ENCODE measurements at places on chromosomes 13 and 19. TPM values are rescaled to one million over a fixed set of nuclear protein-coding genes. Genes with fewer than 3 reads are reported as not detected.

UBE2L5 gene
- total RNA-seq: not detected

DNA sequence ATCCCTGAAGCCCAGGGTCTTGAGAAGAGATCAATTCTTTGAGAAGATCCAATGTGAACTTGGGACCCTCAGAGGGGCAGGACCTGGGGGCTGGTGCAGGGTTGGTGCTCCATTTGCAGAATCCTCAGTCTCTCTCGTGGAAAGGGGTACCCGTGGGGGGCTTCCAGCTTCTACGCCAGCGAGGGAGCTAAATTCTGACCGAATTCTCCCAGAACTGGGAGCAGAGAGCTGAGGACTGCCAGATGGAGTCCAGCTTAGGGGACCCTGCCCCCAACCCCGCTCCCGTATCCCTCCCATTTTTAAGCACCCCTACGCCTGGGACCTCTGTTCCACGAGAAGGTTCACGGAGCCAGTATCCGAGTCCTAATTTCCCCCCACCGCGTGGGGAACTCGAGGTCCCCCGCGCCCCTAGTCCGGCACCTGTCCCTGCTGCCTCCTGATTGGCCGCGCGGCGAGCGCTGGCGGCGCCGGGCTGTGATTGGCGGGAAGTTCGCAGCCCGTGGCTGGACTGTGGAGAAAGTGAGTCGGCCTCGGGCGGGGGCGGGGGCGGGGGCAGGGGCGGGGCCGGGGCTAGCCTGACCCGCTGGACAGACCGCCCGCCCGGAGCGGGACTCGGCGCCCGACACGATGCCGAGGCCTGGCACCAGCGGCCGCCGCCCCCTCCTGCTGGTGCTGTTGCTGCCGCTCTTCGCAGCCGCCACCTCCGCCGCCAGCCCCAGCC, 4.4 kb upstream of the LTBP4 start:
- peak; percentile 54 for DNase-seq

FSD1 gene
- 2.2 TPM for total RNA-seq

DNA sequence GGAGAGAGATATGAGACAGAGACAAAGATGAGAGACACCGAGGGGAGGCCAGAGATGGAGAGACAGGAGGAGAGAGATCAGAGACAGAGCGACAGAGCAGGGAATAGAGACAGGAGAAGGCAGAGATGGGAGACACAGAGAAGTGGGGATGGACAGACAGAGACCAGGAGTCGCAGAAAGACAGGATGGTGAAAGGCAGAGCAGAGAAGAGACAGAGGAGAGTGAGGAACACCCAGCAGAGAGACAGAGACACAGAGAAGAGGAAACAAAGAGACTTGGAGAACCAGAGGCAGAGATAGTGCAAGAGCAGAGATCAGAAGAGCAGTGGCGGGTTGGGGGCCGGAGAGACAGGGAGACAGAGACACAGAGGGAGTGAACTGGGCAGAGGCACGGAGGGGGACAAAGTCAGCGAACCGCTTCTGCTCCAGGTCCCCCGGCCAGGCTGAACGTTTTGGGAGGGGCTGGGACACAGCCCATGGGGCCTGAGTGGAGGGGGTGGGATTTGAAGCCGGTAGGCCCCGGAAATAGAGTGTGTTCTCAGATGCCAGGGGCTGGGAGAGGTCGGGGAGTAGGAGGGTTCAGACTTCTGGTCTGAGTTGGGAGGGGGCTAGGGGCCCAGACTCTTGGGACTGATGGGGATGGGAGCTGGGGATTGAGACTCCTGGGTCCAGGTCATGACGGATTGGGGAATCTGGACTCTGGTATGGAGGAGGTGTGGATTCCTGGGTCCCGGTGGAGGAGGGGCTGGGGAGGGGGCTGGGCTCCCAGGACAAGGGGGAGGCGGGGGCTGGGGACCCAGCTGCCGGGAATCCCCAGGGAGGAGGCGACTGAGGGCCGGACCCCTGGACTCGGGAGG, 654 bp downstream of the ZNF579 start:
- no peak for DNase-seq

DNA sequence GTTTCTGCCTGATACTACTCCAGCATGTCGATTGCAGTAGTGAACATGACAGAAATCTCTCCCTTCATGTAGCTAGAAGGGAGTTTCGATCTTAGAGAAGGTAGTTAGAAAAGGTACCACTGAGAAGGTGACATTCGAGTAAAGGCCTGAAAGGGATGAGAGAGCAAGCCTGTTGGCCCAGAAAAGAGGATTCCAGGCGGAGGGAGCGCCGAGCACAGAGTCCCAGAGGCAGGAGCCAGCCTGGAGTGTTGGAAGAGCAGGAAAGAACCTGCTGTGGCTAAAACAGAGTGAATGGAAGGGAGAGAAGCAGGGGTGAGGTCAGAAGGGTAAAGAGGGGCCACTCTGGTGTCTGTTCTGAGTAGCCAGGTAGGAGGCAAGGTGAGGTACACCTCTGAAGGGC, 52.5 kb downstream of the GARRE1 start:
- DNase-seq: no peak

GRCh38 chr19:44753932-44754749, 5.6 kb downstream of the BCL3 start:
- peak; percentile 82 for DNase-seq
